Stimulated activated CD4-positive, alpha-beta T cell treated with anti-CD3 and anti-CD28 coated beads, Interleukin-4, amount 100 ng/mL, for 1 hour (primary cell): ENCODE measurements at places on chromosomes 16 and 17.

- no peak for DNase-seq
Observed at GRCh38 chr17:78444392-78444791, 65.9 kb downstream of the PGS1 start.

DNA sequence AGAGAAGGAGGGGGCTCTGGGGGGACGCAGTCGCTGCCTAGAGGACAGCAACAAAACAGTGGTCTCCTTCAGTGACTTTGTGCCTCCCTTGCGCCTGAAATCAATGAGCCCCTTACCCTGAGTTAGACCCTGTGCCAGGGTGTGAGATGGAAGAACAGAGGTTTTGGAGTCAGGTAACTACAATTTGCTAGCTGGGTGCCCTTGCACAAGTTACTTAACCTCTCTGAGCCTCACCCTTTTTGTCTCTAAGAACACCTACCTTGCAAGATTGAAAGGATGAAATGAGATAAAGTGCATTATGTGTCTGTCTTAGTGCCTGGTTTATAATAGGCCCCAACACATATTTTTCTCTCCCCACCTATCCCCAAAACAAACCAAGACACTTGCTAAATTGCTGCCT, 9.9 kb downstream of the RND2 start:
- DNase-seq, result no peak

DNA sequence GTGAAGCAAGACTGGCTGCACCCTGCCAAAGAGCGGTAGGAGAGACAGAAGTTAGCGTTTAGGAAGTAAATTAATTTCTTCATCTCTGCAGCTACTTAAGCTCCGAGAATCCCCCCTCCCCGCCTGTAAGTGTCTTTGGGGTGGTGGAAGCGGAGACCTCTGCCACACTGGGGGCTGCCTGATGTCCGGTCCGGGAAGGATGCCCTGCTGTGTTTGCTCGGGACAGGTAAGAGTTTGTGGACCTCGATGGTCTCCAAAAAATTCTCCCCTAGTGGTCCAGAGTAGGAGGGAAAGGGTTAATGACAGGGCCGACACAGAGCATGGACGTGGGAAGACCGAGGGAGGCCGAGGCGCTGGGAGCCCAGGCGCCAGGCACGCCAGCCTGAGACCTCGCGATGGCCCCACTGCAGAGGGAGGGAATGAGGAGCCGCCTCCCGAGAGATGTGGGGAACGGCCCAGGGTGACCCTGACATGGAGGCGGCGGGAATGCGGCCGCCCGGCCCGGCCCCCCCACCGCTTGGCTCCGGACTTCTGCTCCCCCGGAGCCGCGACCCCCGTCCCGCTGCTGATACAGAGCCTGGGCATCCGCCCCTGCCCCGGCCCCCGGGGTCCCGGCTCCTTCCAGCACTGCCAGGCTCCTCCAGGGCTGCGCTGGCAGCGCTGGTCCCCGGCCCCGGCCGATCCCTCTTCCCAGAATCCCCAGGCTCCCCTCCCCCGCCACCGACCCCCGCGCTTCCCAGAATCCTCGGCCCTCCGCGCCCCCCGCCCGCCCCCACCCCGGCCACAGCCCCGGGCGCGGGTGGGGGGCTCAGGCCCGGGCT, 680 bp downstream of the ZNF629 start:
- no peak for DNase-seq

DNA sequence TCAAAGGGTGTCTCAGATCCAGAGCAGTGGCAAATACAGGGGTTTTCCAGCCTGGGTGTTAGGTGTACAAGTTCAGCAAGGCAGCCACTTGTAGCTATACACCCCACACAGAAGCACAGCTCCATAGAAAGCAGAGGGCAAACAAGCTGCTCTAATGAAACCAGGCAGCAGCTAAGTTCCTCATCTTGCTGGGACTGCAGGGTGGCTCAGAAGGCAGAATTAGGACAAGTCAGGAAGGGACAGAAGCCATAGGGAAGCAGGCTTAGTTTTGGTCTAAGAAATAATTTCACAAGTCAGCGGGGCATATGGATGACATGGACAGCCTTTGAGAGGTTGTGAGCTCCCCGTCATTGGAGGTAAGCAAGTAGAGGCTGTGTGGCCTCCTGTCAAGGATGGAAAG, 23.7 kb downstream of the CNGB1 start:
- no peak for DNase-seq

- no peak for DNase-seq
Observed at GRCh38 chr17:14432079-14432478, 131.2 kb downstream of the HS3ST3B1 start.

DNA sequence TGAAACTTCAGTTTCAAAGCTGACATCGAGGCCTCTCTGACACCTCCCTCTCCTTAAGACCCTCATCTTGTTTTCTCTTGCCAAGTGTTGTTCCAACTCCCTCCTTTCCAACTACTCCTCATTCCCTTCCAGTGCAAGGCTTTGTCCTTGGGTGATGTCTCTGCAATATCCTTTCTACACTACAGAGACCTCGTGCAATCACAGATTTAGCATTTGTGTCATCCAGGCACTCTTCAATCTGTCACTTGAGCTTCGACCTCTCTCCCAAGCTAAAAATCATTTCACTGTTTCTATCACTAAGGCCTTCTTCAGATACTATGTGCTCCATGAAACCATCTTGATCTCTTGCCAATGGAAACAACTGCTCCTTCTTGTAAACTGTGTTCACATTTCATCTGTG, 31.6 kb downstream of the TEKT3 start:
- no peak for DNase-seq

DNA sequence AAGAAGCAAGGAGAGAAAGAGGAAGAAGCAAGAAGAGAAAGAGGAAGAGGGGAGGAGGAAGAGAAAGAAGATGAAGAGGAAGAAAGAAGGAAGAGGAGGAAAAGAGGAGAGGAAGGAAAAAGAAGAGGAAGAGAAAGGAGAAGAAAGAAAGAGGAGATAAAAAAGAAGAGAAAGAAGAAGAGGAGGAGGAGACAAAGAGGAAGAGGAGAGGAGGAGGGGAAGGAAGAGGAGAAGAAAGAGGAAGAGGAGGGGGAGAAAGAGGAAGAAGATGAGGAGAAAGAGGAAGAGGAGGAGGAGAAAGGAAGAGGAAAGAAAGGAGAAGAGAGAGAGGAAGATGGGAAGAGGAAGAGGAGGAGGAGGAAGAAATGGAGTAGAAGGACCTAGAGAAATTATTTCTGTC, 80.4 kb downstream of the CDYL2 start:
- DNase-seq, result no peak

DNA sequence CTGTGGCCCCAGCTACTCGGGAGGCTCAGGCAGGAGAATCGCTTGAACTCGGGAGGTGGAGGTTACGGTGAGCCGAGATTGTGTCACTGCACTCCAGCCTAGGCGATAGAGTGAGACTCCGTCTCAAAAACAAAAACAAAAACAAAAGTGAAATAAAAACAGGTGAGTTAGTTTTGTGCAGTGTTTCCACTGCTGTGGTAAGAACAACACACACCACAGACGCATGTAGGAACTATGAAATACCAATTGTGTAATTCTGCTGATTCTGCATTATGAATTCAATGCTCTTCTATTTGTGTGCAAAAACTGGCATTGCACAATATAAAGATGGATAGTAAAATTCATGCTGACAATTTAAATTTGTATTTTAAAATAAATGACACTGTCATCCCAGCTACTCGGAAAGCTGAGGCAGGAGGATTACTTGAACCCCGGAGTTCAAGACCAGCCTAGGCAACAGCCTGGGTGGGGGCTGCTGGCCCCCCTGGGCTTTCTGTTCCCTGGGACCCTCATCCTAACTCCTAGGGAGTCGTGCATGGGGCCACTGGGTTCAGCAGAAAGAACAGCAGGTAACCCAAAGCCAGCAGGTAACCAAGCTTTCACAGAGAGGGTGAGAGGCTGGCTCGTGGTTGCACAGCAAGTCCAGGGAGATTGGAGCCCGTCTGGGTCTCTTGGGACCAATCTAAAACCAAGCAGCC, 10.6 kb upstream of the RHBDF2 start:
- no peak for DNase-seq

- no peak for DNase-seq
Observed at GRCh38 chr16:61149709-61150108, 886.5 kb downstream of the CDH8 start.

GRCh38 chr17:50107790-50108414, 12.8 kb downstream of the PDK2 start:
- DNase-seq, result no peak

DNA sequence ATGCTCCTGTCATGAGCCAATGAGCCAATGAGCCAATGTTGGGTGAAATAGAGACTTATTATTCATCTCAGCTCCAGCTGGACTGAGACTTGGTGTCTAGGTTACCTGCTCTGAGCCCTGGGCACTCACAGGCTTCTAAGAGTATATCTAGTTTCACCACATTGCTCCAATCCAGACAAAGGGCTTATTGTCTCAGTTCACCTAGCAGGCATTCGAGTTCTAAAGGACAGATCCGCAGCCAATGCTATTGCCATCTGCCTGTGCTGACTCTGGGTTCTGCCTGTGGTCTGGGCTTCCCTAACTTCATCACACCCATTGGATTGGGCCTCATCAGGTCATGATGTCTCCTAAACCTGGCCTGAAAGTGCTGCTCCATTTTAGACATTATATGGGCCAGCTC, 66.1 kb upstream of the HS3ST4 start:
- no peak for DNase-seq

DNA sequence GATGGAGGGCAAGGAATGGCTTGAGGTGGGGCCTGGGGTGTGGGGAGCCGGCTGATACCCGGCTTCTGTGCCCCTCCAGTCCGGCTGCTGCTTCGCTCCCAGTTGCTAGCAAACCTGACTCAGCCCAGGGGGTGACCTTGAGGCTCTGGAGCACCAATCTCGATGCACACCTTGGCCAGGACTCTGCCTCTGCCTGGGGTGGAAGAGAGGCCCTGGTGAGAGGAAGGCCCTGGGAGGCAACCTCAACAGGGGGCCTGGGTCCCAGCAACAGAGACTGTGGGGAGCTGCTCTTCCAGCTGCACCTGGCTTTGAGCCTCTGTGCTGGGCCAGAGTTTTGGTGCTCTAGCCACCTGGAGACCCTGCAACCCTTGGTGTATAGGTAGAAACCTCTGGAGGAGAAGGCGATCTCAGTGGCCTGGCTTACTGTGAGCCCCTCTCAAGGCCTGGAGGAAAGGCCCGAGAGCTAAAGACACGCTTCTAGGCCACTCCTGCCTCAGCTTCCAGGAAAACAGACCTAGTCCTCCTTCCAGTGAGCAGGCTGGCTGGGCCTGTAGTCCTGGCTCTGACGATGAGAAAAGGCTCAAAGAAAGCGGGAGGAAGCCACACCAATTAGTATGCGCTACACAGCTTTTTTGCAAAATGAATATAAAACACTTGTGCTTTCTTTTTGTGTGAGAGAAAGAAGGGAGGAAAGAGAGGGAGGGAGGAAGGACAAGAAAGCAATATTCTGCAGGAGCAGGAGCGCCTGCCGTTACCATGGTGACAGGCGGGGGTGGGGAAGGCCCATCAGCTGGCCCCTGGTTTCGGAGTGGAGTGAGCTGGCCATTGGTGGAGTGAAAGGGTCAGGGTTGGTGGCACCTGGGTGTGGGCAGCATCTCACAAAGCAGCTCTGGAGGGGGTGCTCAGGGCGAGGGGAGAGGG, 51.0 kb downstream of the VAC14 start:
- DNase-seq, result no peak

GRCh38 chr16:87108941-87109340, 208.3 kb downstream of the C16orf95 start:
- no peak for DNase-seq

DNA sequence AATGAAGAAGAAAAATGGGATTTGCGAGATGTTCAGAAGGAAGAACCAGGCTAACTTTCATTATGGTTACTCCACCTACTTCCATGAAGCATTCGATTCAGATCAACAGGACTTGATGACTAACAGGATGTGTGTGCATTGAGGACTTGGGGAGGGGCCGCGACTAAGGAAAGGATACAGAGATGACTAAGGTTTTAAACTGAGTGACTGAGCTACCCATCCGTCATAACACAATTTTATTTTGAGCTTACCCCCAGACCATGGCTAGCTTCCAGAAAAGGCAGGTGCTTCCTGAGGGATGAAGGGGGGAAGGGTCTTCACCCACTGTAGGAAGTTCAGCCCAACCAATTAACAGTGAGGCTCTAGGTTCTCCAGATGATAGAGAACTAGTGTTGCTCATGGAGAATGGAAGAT, 2.5 kb upstream of the CDYL2 start:
- peak; percentile 58 for DNase-seq

DNA sequence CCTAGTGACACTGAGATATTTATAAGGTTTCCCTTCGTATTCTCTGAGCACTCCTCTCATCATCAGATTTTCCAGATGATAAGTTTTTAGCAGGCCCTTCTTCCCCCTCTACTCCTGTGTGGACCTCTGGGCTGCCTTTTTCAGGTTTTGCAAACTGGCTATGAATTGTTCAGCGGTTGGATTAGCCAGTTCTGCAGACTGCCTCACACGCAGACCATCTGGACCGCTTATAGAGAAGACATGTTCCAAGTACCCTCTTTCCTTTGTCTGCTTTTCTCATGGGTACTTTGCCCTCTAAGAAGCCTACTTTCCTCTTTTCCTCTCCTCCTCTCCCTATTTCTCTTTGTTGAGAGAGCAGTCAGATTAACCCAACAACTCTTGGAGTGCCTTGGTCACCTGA, 111.6 kb downstream of the GRIN2A start:
- no peak for DNase-seq

GRCh38 chr16:20904507-20905081, 4.0 kb downstream of the LYRM1 start:
- DNase-seq, result peak; percentile 4

DNA sequence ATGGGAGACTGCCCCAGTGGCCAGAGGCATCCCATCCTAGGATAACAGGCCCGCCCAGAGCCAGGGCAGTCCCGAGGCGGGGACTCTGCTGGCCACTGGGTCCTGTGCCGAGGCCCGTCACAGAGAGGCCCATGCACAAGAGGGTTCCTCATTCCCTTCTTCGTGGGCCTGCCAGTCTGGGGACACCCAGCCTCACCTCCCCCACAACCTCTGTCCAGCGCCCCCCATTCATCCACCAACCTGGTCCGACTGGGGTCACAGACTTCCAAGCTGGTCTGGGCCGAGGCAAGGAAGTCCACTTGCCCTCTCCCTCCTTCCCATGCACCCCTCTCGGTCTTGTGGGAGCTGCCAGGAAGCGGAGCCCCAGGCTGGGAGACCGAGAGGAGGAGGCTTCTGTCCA, 94.2 kb upstream of the PLCG2 start:
- no peak for DNase-seq

DNA sequence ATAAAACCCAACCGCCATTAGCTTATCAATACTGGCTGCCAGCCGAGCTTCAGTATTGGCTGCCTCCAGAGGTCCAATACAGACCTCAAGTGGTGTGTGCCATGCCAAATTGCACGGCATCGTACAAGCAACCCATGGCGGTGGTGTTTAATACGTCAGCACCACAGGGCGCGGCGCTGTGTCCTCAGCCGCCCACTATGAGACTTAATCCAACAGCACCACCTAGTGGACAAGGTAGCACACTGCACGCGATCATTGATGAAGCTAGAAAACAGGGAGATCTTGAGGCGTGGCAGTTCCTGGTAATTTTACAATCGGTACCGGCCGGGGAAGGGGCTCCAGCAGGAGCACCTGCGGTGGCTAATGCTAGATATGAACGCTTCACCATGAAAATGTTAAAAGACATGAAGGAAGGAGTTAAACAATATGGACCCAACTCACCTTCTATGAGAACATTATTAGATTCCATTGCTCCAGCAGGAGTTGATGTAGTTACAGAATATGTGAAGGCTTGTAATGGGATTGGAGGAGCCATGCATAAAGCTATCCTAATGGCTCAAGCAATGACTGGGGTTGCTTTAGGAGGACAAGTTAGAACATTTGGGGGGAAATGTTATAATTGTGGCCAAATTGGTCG, 15.4 kb downstream of the FLYWCH1 start:
- peak; percentile 82 for DNase-seq

GRCh38 chr17:42016411-42016831, 818 bp downstream of the DNAJC7 start:
- DNase-seq, result peak; percentile 18

- peak; percentile 46 for DNase-seq
Observed at GRCh38 chr17:1561420-1562175, 994 bp downstream of the PITPNA start.
